NCI-H146 (cell line): ENCODE measurements at places on chromosomes 5 and 9.

GRCh38 chr5:96493219-96493790, 60.3 kb upstream of the PCSK1 start:
- DNase-seq, result no peak

DNA sequence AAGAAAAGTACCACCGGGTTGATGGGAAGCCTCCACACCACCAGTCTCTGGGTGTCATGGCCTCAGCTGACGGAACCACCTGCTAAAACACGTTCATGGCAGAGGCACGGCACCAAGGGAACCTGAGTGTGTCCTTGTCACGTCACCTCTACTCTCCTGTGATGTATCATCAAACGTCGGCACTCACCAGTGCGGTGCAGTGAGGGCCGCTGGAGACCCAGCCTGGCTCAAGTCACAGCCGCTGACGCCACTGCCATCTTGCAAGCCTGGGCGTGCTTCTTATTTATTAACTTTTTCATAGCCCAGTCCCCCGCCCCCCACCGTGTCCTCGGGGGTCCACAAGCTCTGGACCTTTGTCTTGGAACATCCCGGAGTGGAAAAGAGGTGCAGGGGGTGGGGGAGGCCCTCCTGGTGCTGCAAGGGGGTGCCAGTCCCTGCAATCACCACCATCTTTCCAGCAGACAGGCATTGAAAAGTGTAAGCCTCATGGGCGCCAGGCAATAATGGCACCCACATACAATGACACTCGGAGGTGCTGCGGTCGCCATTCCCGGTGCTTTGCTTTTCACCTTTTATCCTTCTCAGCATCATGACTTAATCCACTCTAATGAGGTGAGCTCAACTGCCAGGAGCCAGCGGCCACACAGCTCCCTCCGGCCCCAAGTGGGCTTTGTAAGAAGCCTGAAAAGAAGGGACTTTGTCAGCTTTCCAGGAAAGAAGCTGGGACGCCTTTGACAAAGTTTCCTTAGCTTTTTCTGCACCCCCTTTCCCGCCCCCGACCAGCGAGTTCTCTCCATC, 202.3 kb upstream of the IRX1 start:
- no peak for DNase-seq

GRCh38 chr5:107373549-107374263, 297.0 kb downstream of the EFNA5 start:
- no peak for DNase-seq

DNA sequence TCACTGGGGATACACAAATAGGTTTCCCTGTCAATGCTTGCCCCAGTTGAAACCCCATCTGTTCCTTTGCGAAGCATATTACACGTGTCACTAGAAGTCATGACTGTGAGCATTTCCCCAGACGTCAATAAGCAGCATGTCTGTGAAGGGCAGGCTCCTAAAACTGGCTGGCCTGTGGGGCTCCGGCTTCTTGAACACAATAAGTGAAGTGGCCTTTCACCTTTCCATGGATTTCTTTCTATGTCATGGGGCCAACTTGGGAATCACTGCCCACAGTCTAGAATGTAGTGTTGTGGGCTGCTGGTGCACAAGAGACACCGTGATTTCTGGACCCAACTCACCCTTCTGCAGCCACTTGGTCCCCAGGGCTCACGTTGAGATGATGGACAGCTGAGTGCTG, 60.4 kb upstream of the CTSL start:
- DNase-seq, result no peak

GRCh38 chr5:17395106-17395880, 102.7 kb upstream of the TAF11L2 start:
- DNase-seq, result no peak
